ENCODE measurements at places on chromosomes 5 and 9.
A peak's percentile ranks its signal among the peaks of the same experiment; 100 is the strongest.

DNA sequence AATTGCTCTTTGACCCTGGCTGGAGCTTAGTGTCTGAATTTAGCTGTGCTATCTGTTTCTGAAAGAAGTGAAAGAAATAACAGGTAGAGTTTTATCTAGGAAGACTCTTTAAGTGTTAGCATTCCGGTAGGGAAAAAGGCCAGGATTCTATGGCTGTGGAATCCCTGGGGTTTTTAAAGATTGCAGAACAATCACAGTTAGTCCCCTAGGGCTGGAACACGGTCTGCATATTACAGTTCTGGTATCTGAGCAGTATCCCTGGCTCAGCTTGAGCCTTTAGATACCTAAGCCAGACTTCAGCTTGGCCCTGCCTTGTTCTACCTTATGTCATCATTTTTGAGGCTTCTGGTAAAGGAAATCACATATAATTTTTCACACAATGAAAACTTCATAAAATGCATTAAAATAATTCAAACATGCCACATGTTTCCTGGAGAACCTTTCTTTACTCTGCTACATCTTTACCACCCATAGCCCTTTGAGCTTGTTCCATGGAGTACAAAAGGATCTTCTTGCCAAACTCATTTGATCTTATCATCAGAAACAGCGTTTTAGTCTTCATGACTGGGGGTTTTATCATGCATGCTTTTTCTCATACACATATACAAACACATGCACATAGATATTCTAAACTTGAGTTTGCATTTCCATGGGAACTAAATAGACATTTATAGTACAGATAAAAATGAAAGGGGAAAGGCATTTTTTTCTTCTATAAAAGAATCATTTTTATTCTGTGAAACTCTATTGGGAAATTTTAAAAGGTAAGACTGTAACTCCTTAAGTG is 410.8 kb downstream of the CETN3 start:
- H3K36me3 ChIP-seq: no peaks in the 10 kb centered on the region
- no peaks in the 10 kb centered on the region for H3K27me3 ChIP-seq
- no peak overlapping the region for H3K4me3 ChIP-seq
- no peaks in the 10 kb centered on the region for H3K4me1 ChIP-seq

DNA sequence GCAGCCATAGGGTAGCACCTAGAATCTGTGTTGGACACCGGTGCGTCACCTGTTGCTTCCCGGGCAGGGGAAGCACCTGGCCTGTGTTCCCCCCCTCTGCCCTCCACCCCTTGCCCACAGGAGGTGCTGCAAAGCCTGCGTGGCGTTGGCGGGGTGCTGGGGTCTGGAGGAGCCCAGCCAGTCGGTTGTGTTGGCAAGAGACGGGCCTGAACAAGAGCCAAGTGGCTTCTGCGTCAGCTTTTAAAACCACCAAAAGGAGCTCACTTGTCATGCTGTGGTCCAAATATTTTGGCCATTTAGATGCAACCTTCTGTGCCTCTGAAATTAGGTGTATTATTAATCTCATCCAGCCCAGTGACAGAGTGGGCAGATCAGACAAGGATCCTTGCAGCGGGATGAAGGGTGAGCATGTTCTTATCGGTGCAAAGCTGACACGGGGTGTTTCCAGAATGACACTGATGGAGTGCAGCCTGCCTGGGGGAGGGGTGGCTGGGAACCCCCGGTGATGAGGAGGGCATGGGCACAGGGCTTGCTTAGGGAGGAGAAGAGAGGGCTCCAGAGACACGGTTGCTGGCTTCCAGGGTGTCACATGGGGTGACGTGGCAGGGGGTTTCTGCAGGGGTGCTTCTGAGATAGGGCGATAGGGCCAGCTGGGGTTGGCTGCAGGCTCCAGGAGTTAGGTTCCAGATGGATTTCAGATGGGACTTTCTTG is 9.7 kb upstream of the RXRA start:
- H3K4me1 ChIP-seq: no peaks in the 10 kb centered on the region
- DNase-seq: no peak
- peaks cover 2% of the 10 kb centered on the region for H3K27me3 ChIP-seq
- no peak overlapping the region for H3K4me3 ChIP-seq

DNA sequence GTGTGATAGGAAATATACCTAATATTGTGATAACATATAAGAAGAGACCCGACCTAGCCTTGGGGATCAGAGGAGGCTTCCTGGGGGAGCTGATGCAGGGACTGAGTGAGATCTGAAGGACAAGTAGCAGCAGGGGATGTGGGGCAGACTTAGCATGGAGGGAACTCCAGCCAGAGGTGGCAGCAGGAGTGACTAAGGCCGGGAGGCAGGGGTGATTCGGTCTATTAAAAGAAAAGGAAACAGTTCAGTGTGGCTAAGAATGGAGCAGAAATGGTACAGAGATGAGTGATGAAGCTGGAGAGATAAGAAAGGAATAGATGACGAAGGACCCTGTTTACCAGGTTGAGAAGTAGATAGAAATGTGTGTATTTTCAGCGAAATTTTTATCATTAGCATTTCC is 408.8 kb downstream of the ENC1 start:
- no peaks in the 10 kb centered on the region for H3K4me1 ChIP-seq
- H3K36me3 ChIP-seq: no peaks in the 10 kb centered on the region
- no peak overlapping the region for H3K27ac ChIP-seq
- H3K4me3 ChIP-seq: no peak overlapping the region

DNA sequence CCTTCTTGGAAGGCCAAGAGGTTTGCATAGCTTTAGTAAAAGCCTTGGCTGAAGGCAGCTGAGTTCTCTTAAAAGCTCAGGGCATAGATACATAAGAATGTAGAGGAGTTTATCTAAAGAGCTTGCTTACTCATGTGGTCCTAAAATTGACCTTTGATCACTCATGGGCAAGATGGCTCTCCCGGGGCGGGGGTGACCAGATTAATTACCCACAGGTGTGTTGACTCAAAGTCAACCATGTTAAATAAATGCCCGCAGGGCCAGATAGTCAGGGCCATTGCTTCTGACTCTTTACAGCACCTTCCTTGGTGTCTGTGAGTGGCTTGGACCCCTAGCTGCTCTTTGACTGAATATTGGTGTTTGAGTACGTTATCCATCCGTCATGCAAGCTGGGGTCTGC is 33.1 kb upstream of the GHR start:
- no peak overlapping the region for H3K27ac ChIP-seq
- H3K4me1 ChIP-seq: no peaks in the 10 kb centered on the region
- no peak overlapping the region for H3K4me3 ChIP-seq

- H3K36me3 ChIP-seq: no peaks in the 10 kb centered on the region
- no peaks in the 10 kb centered on the region for H3K27me3 ChIP-seq
- peaks cover 74% of the 10 kb centered on the region for H3K4me1 ChIP-seq
- peak overlapping the region; percentile 74 for H3K27ac ChIP-seq
- H3K4me3 ChIP-seq: peak overlapping the region; percentile 72
These were observed 15.0 kb downstream of the GLIPR2 start for GRCh38 chr9:36151316-36152210.

GRCh38 chr5:157511651-157512644 is 51.9 kb downstream of the NIPAL4 start:
- DNase-seq: no peak
- no peak overlapping the region for H3K4me3 ChIP-seq
- H3K27me3 ChIP-seq: no peaks in the 10 kb centered on the region

- H3K4me1 ChIP-seq: no peaks in the 10 kb centered on the region
- no peaks in the 10 kb centered on the region for H3K36me3 ChIP-seq
- no peak overlapping the region for H3K4me3 ChIP-seq
- no peak overlapping the region for H3K27ac ChIP-seq
These were observed 263.7 kb upstream of the KLF9 start for GRCh38 chr9:70678153-70678552.

DNA sequence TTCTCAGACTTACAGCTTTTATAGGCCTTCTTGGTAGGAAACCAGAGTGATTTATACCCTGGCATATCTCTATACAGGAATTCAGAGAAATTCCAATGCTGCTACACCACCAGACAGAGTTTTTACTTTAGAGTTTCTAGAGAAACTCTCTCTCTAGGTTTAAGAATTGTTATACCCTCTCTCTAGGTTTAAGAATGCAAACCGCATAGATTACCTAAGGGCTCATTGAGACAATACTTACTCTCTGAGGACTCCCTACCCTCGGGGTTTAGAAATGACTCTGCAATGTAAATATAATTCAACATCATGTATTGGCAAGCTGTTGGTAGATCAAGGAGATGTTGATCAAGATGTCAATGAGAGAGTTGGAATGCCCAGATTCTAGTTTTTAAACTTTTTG is 15.3 kb upstream of the ELAVL2 start:
- no peak for DNase-seq
- no peak overlapping the region for H3K4me3 ChIP-seq
- no peaks in the 10 kb centered on the region for H3K4me1 ChIP-seq
- no peaks in the 10 kb centered on the region for H3K27me3 ChIP-seq
- H3K36me3 ChIP-seq: no peaks in the 10 kb centered on the region

GRCh38 chr5:149011084-149011483 is 51.8 kb downstream of the SH3TC2 start:
- H3K27me3 ChIP-seq: no peaks in the 10 kb centered on the region
- no peak overlapping the region for H3K27ac ChIP-seq
- H3K36me3 ChIP-seq: no peaks in the 10 kb centered on the region
- H3K4me1 ChIP-seq: no peaks in the 10 kb centered on the region

- H3K4me1 ChIP-seq: peaks cover 58% of the 10 kb centered on the region
- no peak for DNase-seq
- no peak overlapping the region for H3K4me3 ChIP-seq
- peaks cover 8% of the 10 kb centered on the region for H3K36me3 ChIP-seq
These were observed 11.8 kb downstream of the NDFIP1 start for GRCh38 chr5:142120247-142120935.

- peak; percentile 29 for DNase-seq
- H3K4me3 ChIP-seq: no peak overlapping the region
- H3K4me1 ChIP-seq: peaks cover 46% of the 10 kb centered on the region
- H3K27ac ChIP-seq: peak overlapping the region; percentile 43
- H3K36me3 ChIP-seq: no peaks in the 10 kb centered on the region
- no peaks in the 10 kb centered on the region for H3K27me3 ChIP-seq
These were observed 4.0 kb upstream of the CLIC3 start for GRCh38 chr9:137000177-137000930.

GRCh38 chr9:84754461-84754860 is 84.9 kb downstream of the NTRK2 start:
- peaks cover 2% of the 10 kb centered on the region for H3K27me3 ChIP-seq
- H3K4me3 ChIP-seq: no peak overlapping the region
- H3K36me3 ChIP-seq: no peaks in the 10 kb centered on the region
- no peaks in the 10 kb centered on the region for H3K4me1 ChIP-seq

DNA sequence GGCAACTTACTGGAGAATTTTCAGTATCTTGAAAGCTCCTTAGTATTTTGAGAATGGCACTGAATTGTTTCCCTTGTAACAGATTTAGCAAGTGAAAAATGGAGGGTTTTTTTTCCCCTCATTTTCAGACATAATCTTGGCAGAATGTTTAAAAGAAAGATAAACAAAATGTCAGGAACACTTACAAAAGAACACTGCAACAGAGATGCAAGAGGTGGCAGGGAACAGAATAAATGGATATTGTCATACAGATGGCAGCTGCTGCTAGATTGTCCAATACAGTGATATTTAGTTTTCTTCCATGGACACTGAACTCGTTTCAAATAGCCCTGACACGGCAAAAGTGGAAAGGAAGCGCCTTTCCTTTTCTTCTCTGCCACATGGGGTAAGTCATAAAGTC is 76.9 kb upstream of the ZNF608 start:
- H3K27ac ChIP-seq: no peak overlapping the region
- DNase-seq: no peak
- H3K27me3 ChIP-seq: no peaks in the 10 kb centered on the region
- H3K4me1 ChIP-seq: no peaks in the 10 kb centered on the region
- H3K36me3 ChIP-seq: no peaks in the 10 kb centered on the region

GRCh38 chr5:129199308-129199707 is 104.8 kb downstream of the ISOC1 start:
- H3K4me3 ChIP-seq: no peak overlapping the region
- H3K27ac ChIP-seq: no peak overlapping the region
- no peak for DNase-seq
- no peaks in the 10 kb centered on the region for H3K4me1 ChIP-seq
- no peaks in the 10 kb centered on the region for H3K36me3 ChIP-seq
- no peaks in the 10 kb centered on the region for H3K27me3 ChIP-seq

Measured in CD8-positive, alpha-beta memory T cell (primary cell).